ENCODE measurements at places on chromosomes 7 and 10.

- no peak for DNase-seq
Observed at GRCh38 chr10:89490596-89491335, 44.6 kb downstream of the SLC16A12 start.

- DNase-seq: no peak
Observed at GRCh38 chr10:15658069-15658702, 61.5 kb downstream of the ITGA8 start.

DNA sequence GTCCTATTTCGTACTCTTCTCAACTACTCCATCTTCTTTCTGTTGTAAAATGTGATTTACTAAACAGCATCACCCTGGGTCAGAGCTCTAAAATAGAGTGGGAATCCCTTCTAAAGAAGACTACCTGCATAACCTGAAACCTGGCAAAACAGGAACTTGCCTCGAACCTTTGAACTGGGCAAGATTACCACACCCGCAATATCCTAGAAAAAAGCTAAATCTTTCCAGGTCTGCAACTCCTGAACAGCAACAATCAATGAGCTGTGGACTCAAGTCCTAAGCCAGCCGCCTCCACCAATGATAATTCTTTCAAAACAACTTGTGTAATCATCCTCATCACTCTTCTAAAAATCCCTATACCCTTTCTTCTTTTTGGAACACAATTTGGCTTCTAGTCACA lies 824.2 kb upstream of the COBL start:
- DNase-seq: no peak

DNA sequence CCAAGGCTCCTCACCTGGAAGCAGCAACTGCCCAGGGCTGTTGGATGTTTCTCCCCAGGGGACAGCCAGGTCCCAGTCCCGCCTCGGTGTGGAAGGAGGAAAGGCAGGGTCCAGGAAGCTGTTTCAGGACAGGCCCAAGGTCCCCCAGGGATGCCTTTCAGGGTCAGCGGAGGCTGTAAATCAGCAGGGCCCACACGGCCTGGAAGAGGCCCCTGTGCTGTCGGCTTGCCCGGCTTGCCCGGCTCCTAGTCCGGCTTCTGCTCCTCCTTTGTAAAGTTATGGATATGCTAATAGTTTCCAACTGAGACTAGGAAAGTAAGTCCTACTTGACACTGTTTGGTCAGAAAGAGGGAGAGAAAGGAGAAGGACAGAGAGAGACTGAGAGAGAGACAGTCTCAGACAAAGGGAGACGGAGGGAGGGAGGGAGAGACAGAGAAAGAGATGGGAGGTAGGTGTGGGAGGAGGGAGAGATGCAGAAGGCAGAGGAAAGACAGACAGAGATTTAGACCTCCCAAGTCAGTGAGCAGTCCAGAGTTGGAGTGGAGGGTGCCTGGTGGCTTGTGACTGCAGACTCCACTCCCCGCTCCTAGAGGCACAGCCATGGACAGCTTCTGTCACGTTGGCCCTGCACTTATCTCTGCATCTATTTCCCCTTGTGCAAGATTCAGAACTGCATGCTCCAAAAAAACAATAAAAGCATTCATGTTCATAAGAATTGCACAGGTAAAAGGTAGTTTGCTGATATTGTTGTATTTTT lies 10.5 kb downstream of the IKZF1 start:
- no peak for DNase-seq

DNA sequence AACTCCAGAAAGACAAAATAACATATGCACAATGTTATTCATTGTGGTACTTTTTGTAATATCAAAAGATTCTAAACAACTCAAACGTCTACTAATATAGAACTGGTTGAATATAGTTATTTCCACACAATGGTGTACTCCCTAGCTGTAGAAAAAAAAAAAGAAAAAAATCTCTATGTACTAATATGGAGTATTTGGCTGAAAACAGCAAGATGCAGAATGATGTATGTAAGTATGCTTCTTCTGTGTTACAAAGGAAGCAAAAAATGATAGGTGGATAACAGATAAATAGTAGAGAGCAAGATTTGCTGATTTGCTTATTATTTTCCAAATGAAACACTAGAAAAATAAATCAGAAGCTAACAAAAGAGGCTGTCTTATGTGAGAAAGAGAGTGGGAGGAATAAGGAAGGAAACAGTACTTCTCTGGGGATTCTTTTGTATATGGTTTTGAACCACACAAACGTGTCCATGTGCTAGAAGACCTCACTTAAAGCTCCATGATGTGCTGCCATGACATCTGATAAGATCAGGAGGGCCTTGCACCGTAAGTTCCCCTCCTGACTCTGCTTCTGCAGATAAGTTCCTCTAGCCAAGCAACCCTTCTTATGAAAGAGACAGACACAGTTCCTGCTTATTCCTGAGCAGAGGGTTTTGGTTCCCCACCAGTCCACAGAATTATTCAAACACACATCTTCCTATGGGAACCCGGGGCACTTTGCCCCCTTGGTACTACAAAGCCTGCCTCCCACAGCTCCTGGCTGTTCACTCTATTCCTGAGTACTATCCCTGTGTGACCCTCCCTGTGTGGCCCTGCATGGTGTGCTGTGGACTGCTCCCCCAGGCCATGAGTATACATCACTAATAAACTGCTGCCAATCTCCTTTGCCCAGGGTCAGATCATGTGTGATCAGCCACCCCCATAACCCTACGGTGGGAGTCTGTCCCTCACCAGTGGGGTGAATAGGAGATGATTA lies 159.1 kb downstream of the CCDC71L start:
- no peak for DNase-seq

GRCh38 chr7:65974191-65974801 lies 7.7 kb downstream of the GUSB start:
- DNase-seq: no peak

DNA sequence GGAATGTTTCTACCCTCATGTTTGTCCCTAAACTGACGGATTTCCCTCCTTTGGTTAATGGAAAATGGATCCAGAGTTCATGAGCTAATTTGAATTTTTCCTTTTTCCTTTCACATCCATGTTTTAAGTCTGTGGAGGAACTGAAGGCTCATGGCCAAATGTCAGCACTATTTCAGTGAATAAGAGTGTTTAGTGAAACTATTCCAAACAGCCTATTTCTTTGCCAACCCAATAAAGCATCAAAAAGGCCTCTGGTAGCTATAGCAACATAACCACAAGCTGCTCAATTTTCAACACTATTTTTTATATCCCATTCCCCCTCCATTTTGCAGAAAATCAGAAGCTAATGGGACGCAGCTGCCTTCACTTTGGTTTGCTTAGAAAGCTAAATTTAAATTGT lies 1454.1 kb downstream of the GATA3 start:
- DNase-seq: no peak

DNA sequence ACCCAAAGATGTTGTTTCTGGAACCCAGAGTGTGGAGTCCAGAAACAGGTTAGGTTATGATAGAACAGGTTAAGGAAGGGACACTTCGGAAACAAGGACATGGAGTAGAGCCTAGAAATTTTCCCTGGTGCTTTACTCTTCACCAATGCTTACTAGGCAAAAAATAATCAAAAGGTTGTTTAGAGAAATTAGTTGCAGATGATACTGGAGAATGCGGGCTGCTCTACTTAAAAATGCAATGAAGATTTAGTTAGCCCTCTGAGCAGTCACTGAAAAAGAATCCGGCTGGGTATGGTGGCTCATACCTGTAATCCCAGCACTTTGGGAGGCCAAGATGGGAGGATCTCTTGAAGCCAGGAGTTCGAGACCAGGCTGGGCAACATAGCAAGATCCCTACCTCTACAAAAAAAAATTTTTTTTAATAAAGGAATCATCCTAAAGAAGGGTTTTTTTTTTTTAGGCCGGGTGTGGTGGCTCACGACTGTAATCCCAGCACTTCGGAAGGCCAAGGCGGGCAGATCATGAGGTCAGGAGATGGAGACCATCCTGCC lies 3.3 kb upstream of the UBE2H start:
- DNase-seq: no peak

Measured in activated T-helper 1 cell treated with anti-CD3 and anti-CD28 coated beads, Interleukin-2, amount 50 U/mL, for 16 hours (primary cell).